ENCODE measurements at places on chromosomes 2 and 18. TPM values are rescaled to one million over a fixed set of nuclear protein-coding genes. Genes with fewer than 3 reads are reported as not detected.

Gene NMUR1
- total RNA-seq: 0.67 TPM

Gene CNTNAP5
- total RNA-seq: not detected

DNA sequence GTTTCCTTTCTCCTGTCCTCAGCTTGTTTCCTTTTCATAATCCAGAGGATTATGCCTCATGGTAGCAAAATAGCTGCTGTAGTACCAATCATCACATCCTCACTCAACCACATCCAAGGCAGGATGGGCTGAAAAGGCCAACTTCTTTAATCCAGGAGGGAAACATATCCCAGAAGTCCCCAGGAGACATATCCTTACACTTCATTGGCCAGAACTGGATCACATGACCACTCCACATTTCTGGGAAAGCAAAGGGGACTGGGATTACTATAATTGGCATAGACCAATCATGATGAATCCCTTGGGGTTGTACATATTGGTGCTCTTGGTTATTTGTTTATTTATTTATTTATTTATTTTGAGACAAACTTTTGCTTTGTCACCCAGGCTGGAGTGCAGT lies 54.0 kb upstream of the LYPD6B start:
- H3K36me3 ChIP-seq: peaks cover 3% of the 10 kb centered on the region
- no peak for DNase-seq
- H3K27ac ChIP-seq: no peak overlapping the region

Gene NEU4
- 0.26 TPM for total RNA-seq

Gene ZC3H6
- total RNA-seq: 29.9 TPM

GRCh38 chr2:12711339-12711738 lies 5.4 kb upstream of the TRIB2 start:
- H3K27me3 ChIP-seq: no peaks in the 10 kb centered on the region
- H3K4me3 ChIP-seq: no peak overlapping the region
- H3K27ac ChIP-seq: no peak overlapping the region
- no peaks in the 10 kb centered on the region for H3K36me3 ChIP-seq
- H3K4me1 ChIP-seq: peaks cover 48% of the 10 kb centered on the region
- DNase-seq: no peak

- H3K36me3 ChIP-seq: no peaks in the 10 kb centered on the region
- H3K4me3 ChIP-seq: no peak overlapping the region
- H3K27me3 ChIP-seq: no peaks in the 10 kb centered on the region
- no peak overlapping the region for H3K27ac ChIP-seq
- no peak for DNase-seq
Observed at GRCh38 chr2:6523476-6523875, 342.2 kb downstream of the CMPK2 start.

DNA sequence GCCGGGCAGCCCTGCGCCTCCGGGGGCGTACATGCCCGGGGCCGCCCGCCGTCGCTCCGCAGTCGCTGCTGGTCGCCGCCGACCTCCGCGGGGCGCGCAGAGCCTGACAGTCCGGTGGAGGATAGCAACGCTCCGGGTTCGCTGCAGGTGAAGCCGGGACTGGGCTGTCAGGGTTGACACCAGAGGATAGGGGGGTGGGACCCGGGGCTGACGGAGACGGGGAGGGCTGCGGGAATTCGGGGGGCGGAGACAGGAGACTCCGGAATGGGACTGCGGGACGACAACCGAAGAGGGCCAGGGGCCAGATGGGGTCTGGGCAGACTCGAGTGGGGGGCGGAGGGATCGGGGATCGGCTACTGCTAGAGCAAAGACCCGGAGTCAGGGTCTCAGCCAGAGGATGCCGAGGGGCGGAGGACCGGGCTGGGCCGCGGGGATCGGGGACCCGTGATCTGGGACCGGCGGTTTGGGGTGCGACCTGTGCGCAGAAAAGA lies 403 bp downstream of the TMEM127 start:
- H3K36me3 ChIP-seq: peaks cover 8% of the 10 kb centered on the region
- peak overlapping the region; percentile 57 for H3K27ac ChIP-seq
- peaks cover 61% of the 10 kb centered on the region for H3K4me1 ChIP-seq
- no peak for DNase-seq

GRCh38 chr2:189982780-189983394 lies 79.6 kb downstream of the MSTN start:
- no peak for DNase-seq
- no peaks in the 10 kb centered on the region for H3K36me3 ChIP-seq
- H3K4me3 ChIP-seq: no peak overlapping the region
- H3K27ac ChIP-seq: no peak overlapping the region
- H3K4me1 ChIP-seq: no peaks in the 10 kb centered on the region

DNA sequence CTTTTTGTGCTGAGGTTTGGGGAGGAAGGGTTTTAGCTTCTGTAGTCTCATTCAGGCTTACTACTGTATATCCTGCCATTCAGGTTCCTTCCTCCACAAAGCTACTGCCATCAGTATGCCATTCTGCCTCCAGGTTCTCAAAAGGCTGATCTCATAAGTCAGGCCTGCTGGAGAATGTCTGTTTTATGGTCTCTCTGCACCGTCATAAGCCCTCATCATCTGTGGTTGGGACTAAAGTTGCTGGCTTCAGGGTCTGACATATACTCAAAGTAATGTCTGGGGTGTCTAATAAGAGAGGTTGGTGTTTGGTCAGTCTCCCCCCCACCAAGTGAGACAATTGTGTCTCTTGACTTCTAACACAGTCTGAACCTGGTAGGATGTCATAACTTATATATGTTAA lies 36.2 kb upstream of the CCBE1 start:
- no peaks in the 10 kb centered on the region for H3K27me3 ChIP-seq
- no peak overlapping the region for H3K27ac ChIP-seq

Gene KIF1A
- total RNA-seq: 0.58 TPM

DNA sequence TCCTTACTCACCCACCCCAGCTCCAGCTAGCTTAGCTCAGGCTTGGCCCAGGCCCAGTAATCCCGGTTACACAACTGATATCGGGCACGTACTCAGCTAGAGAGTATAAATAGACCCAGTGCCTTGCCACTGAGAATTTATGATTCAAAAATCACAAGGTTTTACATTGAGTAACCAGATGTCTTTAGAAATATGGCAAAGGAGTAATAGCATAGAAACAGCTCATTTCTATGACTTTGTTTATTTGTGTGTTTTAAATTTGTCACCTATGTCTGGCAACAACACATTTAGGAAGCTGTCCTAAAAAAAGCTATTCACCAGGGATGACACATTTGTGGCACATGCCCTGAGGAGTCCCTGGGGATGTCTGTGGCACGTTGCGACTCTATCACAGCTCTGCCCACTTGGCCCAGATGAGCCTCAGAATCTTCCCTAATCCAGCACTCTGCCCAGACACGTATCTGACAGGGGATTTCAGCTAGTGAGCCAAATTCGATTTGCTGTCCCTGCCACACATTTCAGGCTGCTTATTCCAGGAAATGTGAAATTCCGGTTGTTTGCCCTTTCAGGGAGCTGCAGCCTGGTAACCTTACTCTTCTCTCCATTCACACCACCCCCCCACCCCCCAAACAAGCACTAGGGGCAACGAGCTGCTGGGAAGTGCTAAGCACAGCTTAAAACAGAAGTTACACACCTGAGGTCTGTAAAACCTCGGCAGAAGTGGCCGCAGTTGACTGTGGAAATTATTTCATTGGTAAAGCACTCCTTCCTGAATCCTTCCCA lies 85.4 kb upstream of the ZCCHC2 start:
- no peak overlapping the region for H3K27ac ChIP-seq
- H3K4me1 ChIP-seq: no peaks in the 10 kb centered on the region
- DNase-seq: no peak

- no peak overlapping the region for H3K27ac ChIP-seq
- H3K27me3 ChIP-seq: no peaks in the 10 kb centered on the region
- no peak overlapping the region for H3K4me3 ChIP-seq
- H3K36me3 ChIP-seq: no peaks in the 10 kb centered on the region
Observed at GRCh38 chr2:220701115-220701514, 871.0 kb downstream of the EPHA4 start.

Gene CD302
- 1.0 TPM for total RNA-seq
